ENCODE measurements at places on chromosomes 3 and 15.

GRCh38 chr15:73959012-73959581 lies 32.8 kb downstream of the LOXL1 start:
- no peak for DNase-seq

DNA sequence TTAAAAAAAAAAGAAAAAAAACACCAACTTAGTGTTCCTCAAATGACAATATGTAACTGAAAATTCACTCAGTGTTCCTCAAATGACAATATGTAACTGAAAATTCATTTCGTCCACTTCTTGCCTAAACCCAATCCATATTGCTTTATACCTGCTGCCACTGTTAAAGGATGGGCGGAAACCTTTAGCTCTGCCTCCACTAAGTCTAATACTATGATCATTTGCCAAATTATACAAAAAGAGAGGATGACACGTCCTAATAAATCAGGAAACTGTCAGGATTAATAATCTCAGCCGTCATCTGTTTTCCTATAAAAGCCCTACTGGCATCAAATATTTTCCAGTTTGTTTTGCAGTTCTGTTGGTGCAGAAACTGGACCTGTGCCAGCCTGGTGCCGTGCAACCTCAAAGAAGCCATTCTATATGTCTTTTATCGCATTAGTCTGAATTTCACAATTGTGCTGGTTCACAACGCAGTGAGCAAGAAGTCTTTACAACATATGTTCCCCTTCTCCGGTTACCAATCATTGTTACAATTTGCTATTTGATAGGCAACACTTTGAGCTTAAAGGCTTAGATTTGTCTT lies 160.4 kb upstream of the KCNH8 start:
- DNase-seq = no peak

- DNase-seq = no peak
Observed at GRCh38 chr3:146380046-146380445, 89.3 kb downstream of the PLSCR2 start.

DNA sequence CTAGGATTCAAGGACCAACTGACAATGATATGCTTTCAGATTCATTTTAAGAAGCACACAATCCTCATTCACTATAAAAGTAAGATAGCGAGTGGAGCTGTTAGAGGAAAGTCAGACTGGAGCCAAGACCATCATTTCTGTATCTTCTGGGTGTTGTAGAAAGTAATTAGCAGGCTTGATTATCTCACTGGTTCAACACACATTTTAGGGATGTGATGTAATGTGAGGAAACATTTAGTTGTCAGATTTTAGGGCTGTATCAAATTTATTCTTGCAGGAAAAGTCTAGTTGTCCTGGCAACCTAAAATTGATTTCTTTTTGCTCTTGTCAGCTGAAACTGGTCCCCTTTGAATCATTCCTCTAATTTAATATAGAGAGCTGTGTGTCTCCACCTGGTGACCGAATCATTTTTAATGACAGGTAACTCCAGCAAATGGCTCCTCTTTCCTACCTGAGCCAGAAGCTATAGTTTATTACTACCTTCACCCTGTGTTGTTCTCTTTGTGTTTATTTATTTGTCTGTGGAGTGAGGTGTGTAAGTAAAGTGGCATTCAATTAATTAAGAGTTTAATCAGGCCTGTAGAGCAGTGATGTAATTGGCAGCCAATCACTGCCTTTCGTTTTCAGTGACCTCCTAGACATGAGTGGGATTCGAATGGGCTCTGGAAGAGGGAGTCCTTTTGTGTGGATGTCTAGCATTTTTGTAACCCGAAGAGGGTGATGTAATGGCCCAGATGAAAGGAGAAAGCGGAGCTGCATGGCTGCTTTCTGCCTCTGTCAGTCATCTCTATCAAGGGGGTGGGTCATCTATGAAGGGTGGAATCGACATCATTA lies 125.8 kb downstream of the LPP start:
- DNase-seq = no peak

GRCh38 chr15:97547381-97547780 lies 413.1 kb upstream of the ARRDC4 start:
- DNase-seq = no peak

- DNase-seq = no peak
Observed at GRCh38 chr3:182487143-182487542, 306.2 kb upstream of the ATP11B start.

- peak; percentile 23 for DNase-seq
Observed at GRCh38 chr3:127286571-127287140, 1.2 kb downstream of the PRR20G start.

DNA sequence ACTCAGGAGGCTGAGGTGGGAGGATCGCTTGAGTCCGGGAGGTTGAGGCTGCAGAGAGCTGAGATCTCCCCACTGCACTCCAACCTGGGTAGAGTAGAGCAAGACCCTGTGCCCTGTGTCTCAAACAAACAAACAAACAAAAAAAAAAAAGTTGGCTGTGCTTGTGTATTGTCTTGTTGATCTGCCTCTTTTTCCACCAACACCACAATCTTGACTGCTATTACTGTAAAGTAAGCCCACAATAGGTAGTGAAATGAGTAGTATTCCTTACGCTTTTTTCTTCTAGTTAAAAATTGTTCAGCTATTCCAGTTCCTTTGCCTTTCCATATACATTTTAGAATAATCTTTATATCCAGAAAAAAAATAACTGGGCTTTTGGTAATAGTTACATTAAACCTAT lies 35.5 kb downstream of the PTH1R start:
- no peak for DNase-seq

- no peak for DNase-seq
Observed at GRCh38 chr15:25508369-25509002, 69.7 kb upstream of the UBE3A start.

GRCh38 chr3:194854659-194855390 lies 169.1 kb downstream of the FAM43A start:
- no peak for DNase-seq

GRCh38 chr15:98650417-98651035 lies 2.2 kb downstream of the IGF1R start:
- no peak for DNase-seq

DNA sequence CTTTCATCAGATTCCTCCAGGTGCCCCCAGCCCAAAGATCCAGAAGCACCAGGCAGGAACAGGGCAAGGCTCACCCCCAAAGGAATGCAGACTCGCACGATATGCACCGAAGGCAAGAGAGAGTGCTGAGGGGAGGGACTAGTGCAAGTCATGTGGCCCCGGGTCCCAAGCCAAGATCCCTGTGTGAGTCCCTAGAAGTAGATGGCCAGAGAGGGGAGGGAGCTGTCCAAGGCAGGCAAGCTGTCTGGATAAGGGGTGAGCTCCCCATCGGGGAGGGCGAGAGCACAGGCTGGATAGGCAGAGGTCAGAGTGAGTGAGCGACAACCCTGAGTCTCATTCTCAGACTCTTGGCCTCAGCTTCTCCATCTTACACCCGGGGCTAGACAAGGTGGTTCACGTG lies 171.5 kb upstream of the LINGO1 start:
- DNase-seq = no peak

Data from H54 (cell line).